ENCODE measurements at places on chromosomes 5 and 9.

DNA sequence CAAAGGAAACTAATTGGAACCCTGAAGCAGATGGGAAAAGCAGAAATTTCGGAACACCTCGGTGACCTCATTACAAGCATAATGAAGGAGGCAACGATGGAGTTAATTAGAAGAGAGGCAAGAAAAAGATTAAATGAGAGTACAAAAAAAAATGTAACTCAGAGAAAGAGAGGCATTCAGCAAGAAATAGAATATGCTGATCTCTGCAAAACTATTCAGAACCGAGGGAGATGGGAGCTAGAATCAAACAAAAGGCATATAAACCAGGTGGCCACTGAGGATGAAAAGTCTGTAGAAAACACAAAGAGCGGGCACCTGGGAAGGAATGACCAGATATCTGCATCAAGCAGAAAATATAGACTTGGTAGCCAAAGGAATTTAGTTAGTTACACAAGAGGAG lies 118.9 kb downstream of the CETN3 start:
- no peak for DNase-seq

- DNase-seq = no peak
Measured at GRCh38 chr9:15310107-15310850, 3.3 kb upstream of the TTC39B start.

GRCh38 chr9:130918826-130919558 lies 20.1 kb downstream of the FIBCD1 start:
- no peak for DNase-seq

- DNase-seq = no peak
Measured at GRCh38 chr9:33378121-33378795, 24.1 kb downstream of the AQP7 start.

DNA sequence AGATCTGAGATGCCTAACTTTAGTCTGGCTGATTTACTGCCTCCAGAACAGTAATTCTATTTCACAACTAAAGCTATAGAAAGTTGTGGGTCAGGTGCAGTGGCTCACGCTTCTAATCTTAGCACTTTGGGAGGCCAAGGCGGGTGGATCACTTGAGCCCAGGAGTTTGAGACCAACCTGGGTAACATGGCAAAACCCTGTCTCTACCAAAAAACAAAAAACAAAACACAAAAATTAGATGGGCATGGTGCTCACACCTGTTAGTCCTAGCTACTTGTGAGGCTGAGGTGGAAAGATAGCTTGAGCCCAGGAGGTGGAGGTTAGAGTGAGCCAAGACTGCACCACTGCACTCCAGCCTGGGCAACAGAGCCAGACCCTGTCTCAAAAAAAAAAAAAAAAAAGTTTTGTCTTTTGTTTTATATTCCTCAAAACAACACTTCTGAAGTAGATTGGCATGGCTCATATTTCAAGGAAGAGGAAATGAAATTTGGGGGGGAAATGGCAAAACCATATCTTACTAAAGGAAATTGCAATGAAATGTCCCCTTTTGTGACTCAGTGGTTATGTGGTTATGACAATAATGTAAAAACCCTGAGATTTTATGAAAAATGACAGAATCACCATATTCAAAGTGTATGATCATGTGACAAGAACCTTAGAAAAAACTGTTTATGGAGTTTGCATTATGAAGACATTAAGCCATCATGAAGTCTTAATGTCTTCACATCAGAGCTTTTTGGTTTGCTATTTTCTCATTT lies 16.2 kb downstream of the FNBP1 start:
- no peak for DNase-seq

DNA sequence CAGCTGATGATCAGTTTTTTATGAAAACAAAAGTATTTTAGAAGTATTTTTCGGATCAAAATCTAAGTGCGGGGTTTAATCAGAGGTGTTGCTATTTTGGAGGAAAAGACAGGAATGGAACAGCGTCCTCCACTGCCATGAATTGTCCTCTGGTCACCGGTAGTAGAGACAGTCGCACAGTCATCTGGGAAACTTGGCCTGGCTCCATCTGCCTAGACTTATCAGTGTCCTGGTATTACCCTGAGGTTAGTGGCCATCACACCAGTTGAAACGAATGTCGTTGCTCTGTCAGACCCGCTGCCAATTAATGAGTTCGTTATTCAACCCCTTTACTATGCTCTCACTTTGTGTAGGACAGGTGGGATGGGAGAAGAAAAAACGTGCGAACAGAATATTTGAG lies 8.2 kb downstream of the TLX3 start:
- DNase-seq = no peak

- DNase-seq = peak; percentile 20
Measured at GRCh38 chr9:88835038-88835466, 156.2 kb upstream of the S1PR3 start.

- no peak for DNase-seq
Measured at GRCh38 chr9:82331079-82331478, 342.5 kb downstream of the SPATA31D1 start.

DNA sequence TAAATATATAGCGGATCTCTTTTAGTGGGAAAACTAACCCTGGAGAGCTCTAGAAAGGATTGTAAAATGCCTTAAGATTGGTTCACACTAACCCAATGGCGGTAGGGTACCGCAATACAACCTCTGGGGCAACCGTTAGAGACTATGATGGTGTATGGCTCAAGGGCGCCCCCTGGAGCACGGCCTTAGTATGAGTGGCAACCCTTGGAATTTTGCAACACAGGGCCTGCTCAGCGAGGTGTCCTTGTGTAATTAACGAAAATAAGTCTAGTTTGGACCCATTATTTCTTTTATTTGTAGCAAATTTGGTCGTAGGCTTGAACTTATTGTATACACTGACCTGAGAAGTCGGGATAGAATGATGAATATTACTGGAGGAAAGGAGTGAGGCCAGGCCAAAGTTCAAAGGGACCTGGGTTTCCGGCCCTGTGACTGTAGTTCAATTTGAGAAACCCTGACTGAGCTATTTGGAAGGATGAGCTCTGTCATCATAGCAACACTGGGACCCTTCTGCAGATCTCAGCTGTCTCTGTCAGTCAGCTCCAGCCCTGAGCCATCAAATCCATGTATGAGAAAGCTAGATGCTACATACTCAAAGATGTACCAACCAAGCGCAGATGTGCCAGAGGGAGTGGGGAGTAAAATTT lies 54.8 kb downstream of the CAMK4 start:
- peak; percentile 84 for DNase-seq

- DNase-seq = no peak
Measured at GRCh38 chr9:117018966-117019617, 332.0 kb downstream of the TRIM32 start.

DNA sequence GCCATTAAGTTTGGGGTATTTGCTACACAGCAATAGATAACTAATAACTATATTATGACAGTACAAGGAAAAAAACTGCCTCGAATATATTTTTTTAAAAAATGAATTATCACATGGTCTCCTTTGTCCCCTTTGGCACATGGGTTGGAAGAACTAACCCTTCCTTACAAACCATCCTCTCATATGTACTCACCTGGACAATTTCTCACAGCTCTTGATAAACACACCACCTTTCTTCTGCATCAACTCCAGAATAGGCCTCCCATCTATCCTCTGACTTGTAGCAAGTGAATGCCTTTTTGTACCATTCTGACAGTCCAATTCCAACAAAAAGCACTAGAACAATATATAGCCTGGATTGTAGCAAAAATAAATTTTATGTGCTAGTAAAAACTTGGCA lies 78.7 kb upstream of the LARP1 start:
- DNase-seq = no peak

DNA sequence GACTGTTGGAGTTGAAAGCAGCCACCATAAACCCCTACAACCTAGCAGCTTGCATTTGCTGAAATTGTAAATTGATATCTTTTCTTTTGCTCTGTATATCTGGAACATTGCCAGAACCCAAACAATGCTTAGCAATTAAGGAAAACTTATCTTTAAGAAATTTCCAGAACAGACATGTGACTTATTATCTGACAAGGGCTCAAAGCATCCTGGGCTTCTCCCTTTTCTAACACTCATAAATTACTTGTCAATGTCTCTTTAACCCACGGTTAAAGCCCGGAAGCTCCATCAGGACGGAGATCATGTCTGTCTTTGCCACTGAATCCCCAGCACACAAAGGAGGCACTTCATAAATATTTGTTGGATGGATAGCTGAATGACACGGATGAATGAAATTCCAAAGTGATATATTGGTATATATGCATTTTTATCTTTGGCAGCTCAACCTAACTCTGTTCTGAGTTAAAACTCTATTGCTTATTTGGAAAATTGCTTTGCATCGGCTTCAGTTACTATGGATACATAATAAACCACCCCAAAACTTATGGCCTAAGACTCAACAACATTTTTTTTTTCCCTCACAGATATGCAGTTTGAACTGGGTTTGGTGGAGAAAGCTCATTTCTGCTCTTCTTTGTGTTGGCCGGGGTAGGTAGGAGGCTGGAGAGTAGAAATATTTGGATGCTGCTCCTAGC lies 103.1 kb upstream of the CLINT1 start:
- no peak for DNase-seq

GRCh38 chr9:83656952-83657351 lies 34.0 kb downstream of the IDNK start:
- no peak for DNase-seq

DNA sequence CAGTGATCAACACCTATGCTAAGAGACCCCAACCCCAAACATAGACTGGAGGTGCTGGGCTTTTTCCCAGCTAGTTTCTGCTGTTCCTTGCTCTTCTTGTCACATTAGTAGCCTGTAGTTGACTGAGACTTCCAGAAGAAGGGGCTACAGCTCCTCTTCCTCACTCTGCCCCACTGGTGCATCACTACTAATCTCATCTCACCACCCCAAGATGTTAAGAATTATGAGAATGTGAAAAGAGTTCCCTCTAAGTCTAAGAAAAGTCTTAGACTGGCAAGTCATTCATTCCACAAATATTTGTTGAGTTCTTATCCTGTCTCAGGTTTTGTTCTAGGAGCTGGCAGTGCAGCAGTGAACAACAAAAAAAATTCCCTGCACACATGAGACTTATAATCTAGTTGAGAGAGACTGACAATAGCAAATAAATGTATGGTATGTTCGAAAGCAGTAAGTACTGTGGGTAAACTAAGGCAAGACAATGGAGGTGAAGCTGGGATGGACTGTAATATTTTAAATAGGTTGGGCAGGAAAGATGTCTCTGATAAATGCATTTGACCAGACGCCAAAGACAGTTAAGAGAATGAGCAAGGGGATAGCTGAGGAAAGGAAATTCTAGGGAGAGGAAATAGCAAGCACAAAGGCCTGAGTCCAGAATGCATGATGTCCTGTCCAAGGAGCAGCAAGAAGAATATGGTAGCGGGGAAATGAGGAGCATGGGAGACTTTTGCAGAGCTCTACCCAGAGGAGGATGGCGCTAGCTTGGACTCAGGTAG lies 92.3 kb downstream of the PTCD2 start:
- DNase-seq = no peak

GRCh38 chr5:145981589-145982571 lies 45.5 kb downstream of the SH3RF2 start:
- no peak for DNase-seq

GRCh38 chr9:134283692-134284265 lies 42.5 kb upstream of the RXRA start:
- no peak for DNase-seq

- no peak for DNase-seq
Measured at GRCh38 chr9:127762111-127762676, 16.3 kb downstream of the SH2D3C start.

DNA sequence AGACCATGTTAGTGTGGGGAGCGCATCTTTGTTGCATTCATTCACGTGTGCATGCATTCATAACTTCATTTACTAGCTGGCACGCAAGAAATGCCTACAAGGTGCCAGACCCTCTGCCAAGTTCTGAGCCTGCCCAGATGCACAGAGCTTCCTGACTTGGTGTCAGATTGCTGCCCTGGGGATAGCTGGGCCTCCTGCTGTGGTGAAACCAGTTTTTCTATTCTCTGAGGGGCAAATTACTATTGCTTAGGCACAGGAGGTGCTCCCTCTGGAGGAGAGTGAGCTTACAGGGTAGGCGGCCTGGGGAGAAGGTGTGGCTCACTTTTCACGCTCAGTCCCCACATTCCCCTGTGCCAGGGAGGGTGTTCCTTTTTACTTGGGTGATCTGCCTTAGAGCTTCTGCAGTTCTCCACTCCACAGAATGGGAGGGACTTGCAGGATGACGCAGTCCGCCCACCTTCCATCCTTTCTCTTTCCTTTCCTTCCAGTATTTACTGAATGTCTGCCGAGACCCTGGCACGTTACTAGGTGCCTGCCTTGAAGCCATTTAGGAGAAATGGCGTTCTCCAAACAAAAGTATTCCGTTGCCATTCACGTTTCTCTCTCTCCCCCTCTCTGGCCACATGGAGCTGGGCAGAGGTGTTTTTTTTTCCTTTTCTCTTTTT lies 27.9 kb upstream of the CTNNA1 start:
- no peak for DNase-seq

GRCh38 chr5:64147849-64148441 lies 17.7 kb upstream of the RNF180 start:
- DNase-seq = no peak

DNA sequence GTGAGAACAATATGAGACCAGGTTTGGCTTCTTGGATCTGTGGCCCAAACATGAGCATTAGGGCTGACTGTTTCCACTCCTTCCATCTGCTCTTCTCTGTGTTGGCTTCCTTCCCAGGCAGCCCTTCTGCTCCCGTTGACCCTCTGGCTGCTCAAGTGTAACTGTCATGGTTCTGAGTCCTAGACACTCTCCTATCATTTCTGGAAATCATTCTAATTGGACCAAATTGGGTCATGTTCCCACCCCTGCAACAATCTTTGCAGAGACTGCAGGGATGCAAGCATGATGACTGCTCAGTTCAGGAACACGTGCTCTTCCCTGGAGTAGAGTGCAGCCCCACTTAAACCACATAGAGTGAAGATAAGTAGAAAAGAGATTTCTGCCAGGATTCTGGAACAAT lies 741.4 kb downstream of the TAF11L14 start:
- no peak for DNase-seq

DNA sequence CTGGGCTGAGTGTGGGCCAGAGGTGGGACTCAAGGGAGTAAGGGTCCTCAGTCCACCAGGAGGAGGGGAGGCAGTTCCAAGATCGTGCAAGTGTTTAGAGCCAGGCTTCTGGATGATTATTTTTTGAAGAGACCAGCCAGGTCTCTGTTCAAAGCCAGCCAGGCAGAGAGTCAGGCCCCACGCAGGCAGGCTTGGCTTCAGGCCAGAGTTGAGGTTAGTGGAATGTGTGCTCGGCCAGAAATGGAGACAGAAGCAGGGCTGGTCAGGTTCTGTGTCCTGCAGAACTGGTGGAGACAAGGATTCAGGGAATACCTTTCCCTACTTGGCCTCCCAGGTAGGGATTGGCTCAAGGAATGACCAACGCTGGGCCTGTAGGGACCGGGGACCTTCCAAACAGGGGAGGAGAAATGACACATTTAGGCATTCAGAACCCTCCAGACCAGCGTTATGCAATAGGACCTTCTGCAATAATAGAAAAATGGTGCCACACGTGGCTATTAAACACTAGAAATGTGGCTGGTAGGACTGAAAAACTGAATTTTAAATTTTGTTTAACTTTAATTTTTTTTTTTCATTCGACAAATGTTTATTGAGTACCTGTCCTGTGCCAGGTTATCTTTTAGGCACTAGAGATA lies 106.2 kb downstream of the CMYA5 start:
- no peak for DNase-seq

GRCh38 chr9:89204801-89205200 lies 26.2 kb upstream of the SHC3 start:
- DNase-seq = no peak

Measured in stimulated activated naive CD8-positive, alpha-beta T cell treated with anti-CD3 and anti-CD28 coated beads, Interleukin-15, amount 100 ng/mL, for 72 hours (primary cell).